Stimulated activated CD8-positive, alpha-beta memory T cell treated with anti-CD3 and anti-CD28 coated beads, Interleukin-7, amount 100 ng/mL, for 48 hours (primary cell): ENCODE measurements at places on chromosomes 11 and 22.

DNA sequence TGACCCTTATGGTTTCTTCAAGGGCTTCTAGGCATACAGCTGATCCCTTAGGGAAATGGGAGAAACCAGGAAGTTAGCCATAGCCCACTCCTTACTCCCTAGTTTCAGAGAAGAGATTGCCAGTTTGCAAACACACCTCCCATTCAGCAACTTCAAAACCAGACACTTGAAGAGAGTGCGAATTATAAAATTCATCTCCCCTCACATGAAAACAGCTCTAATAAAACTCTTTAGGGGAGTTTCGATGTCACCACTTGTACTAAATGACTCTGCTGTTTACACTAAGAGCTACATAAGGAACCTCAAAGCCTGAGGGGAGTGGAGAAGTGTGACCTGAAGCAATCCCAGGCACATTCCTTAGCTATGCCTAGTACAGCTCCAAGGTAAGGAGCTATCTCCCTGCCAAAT is 8.3 kb downstream of the LGR4 start:
- no peak for DNase-seq

- no peak for DNase-seq
Measured at GRCh38 chr11:61783717-61784505, 8.5 kb downstream of the TMEM258 start.

- DNase-seq = no peak
Measured at GRCh38 chr11:13260963-13261588, 16.5 kb upstream of the BMAL1 start.

- DNase-seq = no peak
Measured at GRCh38 chr11:28223994-28224393, 115.8 kb downstream of the METTL15 start.

DNA sequence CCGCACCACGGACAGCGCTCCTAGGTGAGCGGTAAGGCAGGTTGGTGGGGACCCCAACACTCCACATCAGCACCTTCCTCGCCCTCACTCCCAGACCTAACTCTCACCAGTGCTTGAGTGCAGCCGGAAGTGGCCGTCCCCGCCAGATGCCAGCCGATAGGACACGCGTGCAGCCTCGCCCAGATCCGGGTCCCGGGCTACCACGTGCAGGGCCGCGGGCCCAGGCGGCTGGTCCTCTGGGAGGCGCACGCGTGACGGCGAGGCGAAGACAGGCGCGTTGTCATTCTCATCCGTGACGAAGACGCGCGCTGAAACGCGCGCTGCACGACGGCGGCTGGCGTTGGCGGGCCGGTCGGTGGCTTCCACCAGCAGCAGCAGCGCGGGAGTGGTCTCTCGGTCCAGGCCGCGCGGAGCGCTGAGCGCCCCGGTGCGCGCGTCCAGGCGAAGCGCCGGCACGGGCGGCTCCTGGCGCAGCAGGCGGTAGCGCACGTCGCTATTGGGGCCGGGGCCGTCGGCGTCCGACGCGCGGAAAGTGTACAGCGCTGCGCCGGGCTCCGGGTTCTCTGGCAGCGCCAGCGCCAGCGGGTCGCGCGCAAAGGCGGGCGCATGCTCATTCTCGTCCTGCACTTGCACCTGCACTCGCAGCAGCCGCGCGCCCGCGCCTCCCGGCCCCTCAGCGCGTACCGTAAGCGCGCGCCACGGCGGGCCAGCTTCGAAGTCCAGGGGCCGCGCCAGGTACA is 10.8 kb upstream of the TPP1 start:
- DNase-seq = no peak

DNA sequence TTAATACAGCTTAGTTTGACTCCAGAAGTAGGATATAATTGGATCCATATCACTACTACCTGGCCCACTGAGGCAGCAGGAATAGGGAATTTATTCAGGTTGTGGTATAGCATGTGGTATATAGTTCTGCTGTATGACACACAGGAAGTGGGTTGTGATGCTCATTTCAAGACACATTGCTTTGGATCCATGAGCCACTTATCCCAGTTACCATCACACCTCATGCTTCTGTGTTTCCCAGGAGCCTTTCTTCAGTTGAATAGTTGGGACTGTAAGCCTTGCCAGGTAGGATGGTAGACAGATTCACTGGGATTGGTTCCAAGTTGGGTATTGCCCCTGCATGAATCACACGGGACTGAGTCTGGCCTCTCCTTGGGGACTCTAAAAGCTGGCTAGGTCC is 9.9 kb upstream of the SLC37A2 start:
- DNase-seq = no peak

- DNase-seq = no peak
Measured at GRCh38 chr11:69123593-69124545, 31.9 kb upstream of the SMIM38 start.

- no peak for DNase-seq
Measured at GRCh38 chr11:43853781-43854180, 26.9 kb upstream of the ALKBH3 start.

- no peak for DNase-seq
Measured at GRCh38 chr11:108698844-108699642, 34.2 kb downstream of the DDX10 start.

GRCh38 chr11:115778928-115779650 is 274.9 kb upstream of the CADM1 start:
- no peak for DNase-seq

GRCh38 chr11:34262531-34263081 is 95.2 kb downstream of the ABTB2 start:
- no peak for DNase-seq

GRCh38 chr11:2881981-2882375 is 3.6 kb downstream of the CDKN1C start:
- no peak for DNase-seq

DNA sequence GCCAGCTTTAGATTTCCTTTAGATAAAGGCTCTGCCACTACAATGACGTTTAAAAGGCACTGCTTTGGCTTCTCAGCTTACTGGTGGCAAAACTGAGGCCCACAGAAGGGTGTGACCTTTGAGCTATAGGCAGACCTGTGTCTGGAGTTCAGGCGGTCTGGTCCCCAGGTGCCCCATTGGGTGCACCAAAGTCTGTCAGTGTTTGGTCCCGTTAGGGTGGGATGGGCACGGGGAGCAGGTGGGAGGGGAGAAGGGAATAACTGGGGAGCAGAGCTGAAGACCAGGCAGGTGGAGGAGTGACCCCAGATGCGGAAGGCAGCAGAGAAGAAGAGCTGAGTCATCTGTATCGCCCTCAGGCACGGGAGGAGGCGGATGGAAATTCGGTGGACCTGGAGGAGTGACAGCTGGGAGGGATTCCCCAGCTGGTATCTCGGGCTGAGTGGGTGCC is 45.3 kb upstream of the GCAT start:
- DNase-seq = no peak

GRCh38 chr11:70343636-70344035 is 54.7 kb upstream of the CTTN start:
- no peak for DNase-seq

GRCh38 chr11:133232665-133233064 is 299.6 kb downstream of the OPCML start:
- DNase-seq = no peak

DNA sequence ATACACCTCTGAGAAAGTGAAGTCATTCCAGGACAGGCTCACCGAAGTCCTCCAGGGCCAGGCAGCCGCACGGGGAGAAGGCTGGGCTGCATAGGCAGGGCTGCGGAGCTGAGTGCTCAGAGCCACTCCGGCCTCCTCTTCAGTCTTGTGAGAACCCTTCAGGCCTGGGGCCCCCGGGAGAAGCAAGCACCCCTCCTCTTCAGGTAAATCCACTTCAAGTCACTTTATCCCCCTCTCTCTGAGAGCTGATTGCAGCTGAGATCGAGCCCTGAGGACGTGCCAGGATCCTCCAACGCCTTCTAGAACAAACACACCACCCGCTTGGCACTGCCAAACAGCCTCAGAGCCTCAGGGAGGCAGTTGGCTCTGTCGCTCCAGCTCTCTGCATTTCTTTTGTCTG is 1526.3 kb downstream of the BRD1 start:
- no peak for DNase-seq

DNA sequence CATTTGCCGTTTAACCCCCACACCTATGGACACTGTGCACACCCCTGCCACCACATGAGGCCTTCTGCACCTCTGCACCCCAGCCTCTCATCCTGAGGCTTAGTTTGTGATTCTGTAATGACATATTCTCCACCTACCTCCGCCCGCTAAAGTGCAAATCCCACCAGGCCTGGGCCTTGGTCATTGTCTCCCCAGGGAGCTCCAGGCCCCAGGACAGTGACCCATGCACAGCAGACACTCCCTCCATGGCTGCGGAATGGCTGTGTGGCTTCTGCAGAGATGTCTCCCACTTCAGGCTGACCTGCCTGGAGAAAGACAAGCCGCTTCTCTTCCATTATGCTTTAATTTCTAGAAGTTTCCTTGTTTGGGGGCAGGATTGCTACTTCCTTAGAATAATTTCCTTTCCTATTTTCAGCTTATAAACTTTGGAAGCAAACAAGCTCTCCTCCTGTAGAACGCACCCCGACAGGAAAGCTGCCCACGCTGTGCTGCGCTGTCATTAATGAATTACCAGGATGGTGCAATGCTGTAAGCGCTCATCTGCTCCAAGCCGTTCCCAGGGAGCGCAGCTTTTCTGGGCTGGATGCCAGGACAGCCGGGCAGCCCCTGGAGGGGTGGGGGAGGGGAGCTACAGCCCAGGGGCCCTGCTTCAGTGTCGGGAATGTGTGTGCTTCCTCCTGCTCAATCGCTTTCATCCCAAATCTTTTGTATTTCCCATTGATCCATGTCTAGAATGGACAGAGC is 618.0 kb downstream of the BRD1 start:
- DNase-seq = no peak

GRCh38 chr11:71519546-71519945 is 7.5 kb upstream of the KRTAP5-7 start:
- no peak for DNase-seq

GRCh38 chr22:33180356-33180755 is 122.2 kb upstream of the SYN3 start:
- no peak for DNase-seq

GRCh38 chr11:100512475-100512874 is 174.6 kb upstream of the ARHGAP42 start:
- DNase-seq = no peak

DNA sequence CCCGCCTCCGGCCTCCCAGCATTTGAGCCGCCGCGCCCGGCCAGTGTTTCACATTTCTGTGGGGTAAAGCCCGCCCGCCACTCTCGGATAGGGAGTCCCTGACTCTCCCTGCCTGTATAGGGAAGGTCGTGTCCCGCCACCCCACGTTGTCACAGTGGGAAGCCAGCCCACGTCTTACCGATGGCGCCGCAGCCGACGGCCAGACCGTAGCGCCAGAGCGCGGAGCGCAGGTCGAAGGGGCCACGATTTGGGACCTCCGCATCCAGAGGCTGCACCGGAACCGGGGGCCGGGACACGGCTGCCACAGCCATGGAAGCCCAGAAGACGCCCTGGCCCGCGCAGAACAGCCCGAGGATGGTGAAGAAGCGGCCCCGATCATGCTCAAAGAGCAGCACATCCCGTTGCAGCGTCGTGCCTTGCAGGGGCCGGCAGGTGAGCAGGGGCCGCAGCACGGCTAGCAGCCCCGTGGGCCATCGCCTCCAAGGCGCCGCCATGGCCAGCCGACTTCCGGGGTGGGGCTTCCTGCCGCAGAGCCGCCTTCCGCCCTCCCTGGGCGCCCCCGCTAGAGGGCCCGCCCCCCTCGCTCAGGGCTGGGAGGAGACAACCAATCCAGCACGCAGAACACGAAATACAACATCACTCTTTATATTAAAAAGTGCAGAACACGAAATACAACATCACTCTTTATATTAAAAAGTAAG is at the start of gene TMEM223:
Gene TMEM223, minus strand, starts transcription at position 506 of the 701 bp plus-strand sequence. Its CDS starts 12 bp downstream, at position 494.
- DNase-seq = peak; percentile 84

GRCh38 chr11:134126217-134126822 is 57.4 kb downstream of the JAM3 start:
- DNase-seq = no peak

- no peak for DNase-seq
Measured at GRCh38 chr11:119730789-119731386, 1.9 kb upstream of the NECTIN1 start.

GRCh38 chr11:113350336-113351067 is 36.1 kb downstream of the TTC12 start:
- no peak for DNase-seq

- no peak for DNase-seq
Measured at GRCh38 chr22:43203471-43203981, 16.6 kb upstream of the TTLL12 start.

DNA sequence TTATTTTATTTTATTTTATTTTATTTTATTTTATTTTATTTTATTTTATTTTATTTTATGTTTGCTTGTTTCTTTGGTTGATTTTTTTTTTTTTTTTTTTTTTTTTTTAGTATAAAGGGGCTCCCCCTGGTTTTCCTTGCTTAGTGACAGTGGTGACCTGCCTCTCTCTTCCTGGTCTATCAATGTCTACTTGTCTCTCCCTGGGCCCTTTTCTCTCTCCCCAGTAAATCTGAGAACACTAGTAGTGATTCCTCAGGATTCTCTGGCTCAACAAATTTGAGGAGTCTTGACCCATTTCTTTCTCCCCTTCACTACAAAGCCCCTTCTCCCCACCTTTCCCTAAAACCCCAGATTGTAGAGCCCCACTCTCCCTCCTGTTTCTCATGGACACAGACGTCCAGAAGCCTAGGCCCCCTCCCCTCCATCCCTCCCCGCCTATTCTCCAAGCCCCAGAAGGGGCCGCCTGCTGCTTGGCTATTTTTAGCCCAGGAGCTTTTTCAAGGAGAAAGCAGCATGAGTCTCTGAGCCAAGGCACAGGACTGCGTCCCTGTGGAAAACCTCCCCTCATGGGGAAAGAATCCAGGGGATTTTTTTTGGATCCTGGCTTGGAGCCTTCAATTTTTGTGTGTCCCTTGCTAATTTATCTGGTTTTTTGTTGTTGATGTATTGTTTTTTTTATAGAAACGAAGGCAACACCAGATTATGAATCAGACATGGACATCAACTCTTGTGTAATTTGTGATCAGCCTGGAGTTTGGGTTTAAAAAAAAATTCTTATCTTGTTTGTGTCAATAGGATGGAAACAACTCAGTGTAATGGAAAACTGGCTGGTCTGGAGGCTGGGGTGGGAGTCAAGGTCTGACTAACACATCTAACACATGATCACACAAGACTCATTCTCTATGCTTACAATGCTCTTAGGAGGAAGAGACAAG is 17.5 kb upstream of the ACCSL start:
- DNase-seq = no peak

- DNase-seq = no peak
Measured at GRCh38 chr22:27990879-27991278, 71.8 kb upstream of the PITPNB start.

- DNase-seq = no peak
Measured at GRCh38 chr22:35292786-35293185, 6.9 kb upstream of the TOM1 start.

GRCh38 chr22:32469799-32470212 is 4.8 kb upstream of the FBXO7 start:
- DNase-seq = no peak

GRCh38 chr11:78460471-78460870 is 42.9 kb upstream of the GAB2 start:
- no peak for DNase-seq

GRCh38 chr11:123977731-123978347 is at the start of gene OR10S1:
Gene OR10S1 (minus strand): TSS chr11:123977781. CDS start chr11:123977664, 117 bp downstream.
- no peak for DNase-seq

DNA sequence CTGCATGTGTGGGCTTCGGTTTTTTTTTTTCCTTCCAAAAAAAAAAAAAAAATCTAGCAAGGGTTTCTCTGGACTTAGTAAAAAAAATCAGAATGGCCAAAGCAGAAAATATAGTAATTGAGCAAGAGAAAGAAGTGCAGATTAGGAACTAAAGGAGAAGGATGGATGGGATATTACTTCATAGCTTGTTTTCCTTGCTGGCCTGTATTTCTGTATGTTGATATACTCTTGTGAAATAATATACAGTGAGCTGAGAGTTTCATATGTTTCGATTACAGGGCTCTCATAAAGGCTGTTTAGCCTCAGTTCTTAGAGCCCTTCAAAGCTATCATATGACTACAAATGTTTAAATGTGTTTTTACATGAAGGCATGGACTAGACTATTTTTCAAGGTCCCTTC is 34.3 kb upstream of the NFRKB start:
- no peak for DNase-seq
